ENCODE measurements at places on chromosomes 12 and 14.

GRCh38 chr14:32329690-32330285 is 690 bp downstream of the AKAP6 start:
- DNase-seq = no peak

GRCh38 chr14:43168371-43168925 is 1338.6 kb downstream of the FSCB start:
- no peak for DNase-seq

DNA sequence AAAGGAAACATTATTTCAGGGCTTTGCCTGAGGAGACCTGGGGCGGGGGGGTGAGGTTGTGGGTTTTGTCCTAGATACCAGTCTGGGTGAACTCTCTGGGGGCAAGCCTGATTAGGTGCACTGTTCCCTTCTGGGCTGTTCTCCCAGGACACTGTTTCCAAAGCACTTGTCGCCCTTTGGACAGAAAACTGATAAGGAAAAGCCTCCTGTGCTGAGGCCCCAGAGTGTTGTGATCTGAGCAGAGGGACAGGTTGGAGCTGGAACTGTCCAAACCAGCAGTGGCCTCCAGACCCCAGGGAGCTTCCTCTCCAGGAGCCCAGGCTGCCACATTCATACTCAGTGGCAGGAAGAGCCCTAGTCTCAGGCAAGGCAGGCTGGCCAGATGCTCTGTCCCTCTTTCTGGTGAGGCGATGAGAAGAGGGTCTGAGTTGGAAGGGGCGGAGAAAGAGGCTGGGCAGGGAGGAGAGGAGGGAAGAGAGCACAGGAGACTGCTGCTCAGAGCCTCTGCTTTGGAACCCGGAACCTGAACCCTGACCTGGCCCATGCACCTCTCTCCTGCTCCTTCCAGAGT is 1.9 kb downstream of the GALNT16 start:
- DNase-seq = peak; percentile 57

GRCh38 chr12:116130431-116130830 is 147.1 kb downstream of the MED13L start:
- peak; percentile 87 for DNase-seq
